ENCODE measurements at places on chromosomes 4 and X.

- DNase-seq: no peak
Observed at GRCh38 chrX:23879380-23880090, 28.2 kb downstream of the APOO start.

DNA sequence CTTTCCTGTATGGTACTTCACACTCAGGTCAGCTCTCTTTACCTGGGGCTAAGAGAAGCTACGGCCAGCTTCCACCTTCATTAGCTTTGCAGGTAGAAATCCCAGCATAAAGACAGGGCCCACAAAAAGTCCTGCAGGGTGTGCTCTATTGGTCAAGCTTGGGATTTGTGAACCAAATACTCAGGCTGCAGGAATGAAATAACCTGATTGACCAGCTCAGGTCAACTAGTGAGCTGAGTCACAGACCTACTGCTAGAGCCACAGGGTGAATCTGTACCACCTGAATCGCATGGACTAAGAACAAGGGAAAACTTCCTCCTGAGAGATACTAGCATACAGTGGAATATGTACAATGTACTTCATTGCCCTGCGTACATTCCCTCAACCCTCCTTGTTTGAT, 172.2 kb downstream of the HHIP start:
- no peak for DNase-seq

DNA sequence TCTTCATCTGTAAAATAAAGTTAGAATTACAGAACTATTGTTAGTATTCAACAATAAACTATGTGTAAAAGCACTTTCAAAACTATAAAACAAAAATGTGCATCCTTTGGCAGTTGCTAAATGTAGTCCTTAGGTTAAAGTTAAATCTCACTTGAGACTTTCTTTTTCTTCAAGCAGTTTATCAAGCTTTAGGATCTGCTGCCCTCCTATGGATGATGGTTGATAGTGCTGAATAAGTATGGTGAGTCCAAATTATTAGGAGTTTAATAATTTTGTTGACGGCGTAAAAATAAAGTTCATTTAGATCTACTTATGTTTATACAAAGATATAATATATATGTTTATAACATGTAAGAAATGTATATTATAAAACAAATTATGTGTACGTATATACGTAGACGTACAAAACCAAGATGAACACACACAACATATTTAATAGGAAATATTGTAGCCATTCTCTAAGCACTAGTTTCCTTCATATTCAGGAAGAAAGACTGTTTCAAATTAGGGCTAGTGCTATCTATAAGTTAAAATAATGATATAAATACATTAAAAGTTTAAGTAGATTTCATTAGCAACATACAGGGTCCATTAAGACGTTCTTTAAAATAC, 22.3 kb downstream of the UGT2A2 start:
- DNase-seq: peak; percentile 21

GRCh38 chr4:105520819-105521790, 31.3 kb upstream of the ARHGEF38 start:
- DNase-seq: peak; percentile 51

DNA sequence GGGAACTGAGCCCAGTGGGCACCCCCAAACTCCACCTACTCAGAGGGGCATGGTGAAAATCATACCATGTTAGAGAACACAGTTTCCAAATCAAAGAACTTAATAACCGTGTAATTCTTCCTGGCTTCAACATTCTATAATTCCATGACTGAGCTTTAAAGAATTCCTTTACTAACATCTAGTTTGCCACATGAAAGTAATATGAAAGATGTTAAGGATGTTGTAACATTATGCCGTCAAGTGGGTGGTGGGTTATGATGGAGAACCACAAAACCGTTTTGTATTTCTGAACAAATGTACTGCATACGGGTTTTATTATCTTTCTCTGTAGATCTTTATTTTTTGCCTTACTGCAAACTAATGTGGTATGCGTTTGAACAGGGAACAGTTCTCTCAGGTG, 549.0 kb upstream of the MAGEB2 start:
- no peak for DNase-seq

GRCh38 chr4:120066517-120067340, at the start of gene MAD2L1:
MAD2L1 (minus strand) TSS chr4:120066848; CDS start chr4:120066734, 114 bp downstream.
- peak; percentile 98 for DNase-seq

GRCh38 chrX:52923781-52924241, 26.7 kb downstream of the FAM156B start:
- DNase-seq: no peak

GRCh38 chr4:126180642-126181041, 865.9 kb downstream of the FAT4 start:
- no peak for DNase-seq

DNA sequence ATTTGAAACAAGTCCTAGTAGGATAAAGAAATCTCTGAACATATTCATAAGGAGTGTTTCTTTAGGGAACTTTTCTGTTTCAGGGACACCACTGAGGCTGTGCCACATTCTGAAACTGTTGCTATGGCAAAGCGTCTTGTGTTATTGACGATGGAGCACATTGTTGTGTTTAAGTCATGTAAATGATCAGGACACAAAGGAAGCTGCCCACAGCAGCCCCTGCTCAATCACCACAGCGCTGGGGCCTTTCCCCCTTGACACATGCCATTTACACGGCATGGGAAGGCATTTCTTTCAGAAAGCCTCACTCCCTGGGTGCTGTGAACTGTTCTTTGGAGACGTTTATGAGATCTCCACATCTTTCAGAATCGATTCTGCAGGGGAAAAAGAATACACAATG, 39.8 kb upstream of the MID1 start:
- DNase-seq: no peak

DNA sequence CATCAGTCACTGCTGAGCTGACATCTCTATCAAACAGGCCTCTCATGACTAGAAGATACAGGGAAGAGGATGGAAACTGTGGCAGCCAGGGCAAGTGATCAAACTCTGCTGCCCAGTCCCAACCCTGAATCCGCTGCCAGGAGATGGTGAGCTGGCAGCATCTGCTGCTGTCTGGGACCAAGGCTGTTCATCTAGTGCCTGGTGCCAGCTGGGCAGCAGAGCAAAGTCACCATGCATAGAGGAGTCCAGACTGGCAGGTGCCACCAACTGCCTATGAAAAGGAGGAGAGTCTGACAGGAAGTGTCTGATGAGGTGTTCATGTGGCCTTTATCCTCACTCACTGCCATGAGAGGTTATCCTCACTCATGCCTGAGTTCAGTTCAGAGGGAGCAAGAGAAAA, 518.9 kb downstream of the MID1IP1 start:
- DNase-seq: no peak

DNA sequence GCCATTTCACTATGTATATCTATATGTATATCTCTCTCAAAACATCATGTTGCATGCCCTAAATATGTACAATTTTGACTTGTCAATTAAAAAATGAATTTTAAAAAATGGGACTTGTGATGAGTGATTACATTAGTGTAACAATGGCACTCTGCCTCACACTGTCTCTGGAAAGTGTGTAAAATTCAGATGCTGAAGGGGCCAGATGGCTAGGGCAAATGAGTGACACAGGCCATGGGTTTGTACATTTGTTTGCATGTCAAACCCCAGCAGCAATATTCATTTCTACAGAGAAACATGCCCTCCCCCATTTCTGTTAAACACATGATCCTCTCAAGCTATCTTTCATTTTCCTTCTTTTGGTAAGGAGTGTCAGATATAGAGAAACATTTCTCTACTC, 8.1 kb downstream of the SCARB2 start:
- DNase-seq: no peak

DNA sequence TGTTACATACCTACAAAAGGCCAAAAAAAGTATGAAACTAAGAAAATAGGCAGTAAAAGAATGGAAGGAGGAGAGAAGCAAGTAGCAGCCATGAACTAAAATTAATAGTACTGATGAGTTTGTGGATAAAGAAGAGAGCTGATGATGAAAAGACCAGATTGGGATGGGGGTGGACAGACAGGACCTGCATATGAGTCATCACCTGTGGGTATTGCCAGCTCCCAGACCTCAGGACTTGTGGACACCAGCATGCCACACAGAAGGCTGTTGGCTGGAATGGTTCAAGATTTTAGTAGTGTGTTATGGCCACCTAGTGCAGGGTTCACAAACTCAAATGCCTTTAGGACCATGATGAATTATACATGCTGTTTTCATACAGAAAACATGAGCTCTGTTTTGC, 58.9 kb downstream of the ARX start:
- no peak for DNase-seq

GRCh38 chr4:185872747-185873380, 60.9 kb upstream of the SORBS2 start:
- DNase-seq: no peak

- no peak for DNase-seq
Observed at GRCh38 chr4:53346920-53347852, 18.7 kb downstream of the SCFD2 start.

GRCh38 chr4:13427599-13428325, 56.4 kb downstream of the RAB28 start:
- DNase-seq: no peak

- no peak for DNase-seq
Observed at GRCh38 chr4:75054078-75054477, 121.2 kb downstream of the PARM1 start.

DNA sequence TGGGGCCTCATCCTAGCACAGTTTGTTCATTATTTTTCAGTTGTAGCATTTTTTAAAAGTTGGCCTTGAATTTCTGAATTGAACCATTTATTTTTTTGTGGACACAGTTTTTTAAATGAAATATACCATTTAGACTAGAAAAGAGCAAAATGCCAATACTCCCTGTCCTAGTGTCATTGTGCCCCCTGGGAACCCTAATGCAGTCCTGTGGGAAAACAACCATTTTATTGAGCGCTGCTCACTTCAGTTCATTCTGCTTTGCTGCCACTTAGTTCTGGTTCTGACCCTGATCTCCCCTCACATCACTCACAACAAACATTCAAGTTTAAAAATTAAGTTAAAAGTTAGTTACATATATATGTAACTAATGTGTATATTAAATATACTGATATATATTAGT, 5.4 kb downstream of the NFKB1 start:
- no peak for DNase-seq

DNA sequence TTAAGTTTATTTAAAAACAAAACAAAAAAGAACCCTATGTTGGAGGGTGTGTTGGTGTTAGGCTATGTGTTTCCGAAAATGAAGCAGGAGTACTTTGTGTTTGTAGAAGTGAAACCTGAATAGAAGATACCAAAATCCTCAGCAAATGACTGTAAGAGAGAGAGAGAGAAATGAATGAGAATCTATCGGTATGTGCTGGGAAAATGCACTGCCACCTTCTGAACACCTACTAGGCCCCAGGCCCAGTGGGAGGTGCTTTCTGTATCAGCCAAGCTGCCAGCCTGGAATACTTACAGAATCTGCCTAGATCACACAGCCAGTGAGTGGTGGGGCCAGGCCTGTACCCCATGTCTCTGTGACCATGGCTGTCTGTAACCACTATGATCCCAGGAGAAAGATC, 14.9 kb upstream of the PIM2 start:
- no peak for DNase-seq

DNA sequence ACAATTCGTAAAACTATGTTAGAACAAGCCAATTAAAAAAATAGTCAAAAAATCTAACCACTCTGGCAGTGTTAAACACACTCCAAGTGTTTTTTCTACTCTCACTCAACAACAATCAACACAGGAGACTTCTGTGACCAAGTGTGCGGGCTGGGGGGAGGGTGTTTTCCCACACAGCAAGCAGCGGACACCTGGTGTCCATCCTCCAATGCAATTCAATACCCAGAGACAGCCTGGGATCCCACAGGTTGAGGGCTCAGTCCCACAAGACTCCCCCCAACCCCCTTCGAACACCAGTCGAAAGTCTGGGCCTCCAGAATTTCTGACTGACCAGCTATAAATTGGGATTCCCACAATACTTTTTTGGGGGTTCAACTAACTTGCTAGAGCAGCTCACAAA, 8.3 kb upstream of the PIM2 start:
- no peak for DNase-seq

DNA sequence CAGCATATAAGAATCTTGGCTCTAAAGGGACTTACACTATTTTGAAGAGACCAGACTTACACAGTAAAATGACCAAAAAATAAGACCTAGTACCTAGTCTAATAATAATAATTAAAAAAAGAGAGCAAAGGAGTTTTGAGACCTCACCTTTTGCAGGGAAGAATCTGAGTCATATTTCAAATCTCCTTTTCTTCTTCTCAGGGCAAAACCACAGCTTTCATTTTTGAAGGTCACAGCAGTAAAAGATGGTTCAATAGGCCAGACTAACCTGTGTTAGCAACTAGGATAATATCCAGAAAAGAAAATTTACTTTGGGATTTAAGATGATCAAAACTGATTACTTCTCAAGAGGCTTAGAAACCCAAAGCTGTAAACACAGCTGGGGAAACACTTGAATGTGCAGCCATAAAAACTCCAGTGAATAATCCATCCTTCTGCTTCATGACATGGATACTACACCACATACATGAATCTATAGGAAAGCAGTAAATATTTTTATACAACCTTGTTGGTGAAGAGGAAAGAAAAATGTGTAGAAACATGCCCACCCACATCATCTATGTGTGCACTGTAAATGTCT, 25.9 kb upstream of the LNX1 start:
- no peak for DNase-seq
